Stimulated activated CD8-positive, alpha-beta memory T cell treated with anti-CD3 and anti-CD28 coated beads, Interleukin-4, amount 100 ng/mL, for 1 hour (primary cell): ENCODE measurements at places on chromosomes 4 and X.

GRCh38 chr4:172843192-172843591 is 325.4 kb upstream of the GALNT7 start:
- DNase-seq: no peak

GRCh38 chrX:100911731-100912130 is 17.0 kb downstream of the XKRX start:
- DNase-seq: no peak

DNA sequence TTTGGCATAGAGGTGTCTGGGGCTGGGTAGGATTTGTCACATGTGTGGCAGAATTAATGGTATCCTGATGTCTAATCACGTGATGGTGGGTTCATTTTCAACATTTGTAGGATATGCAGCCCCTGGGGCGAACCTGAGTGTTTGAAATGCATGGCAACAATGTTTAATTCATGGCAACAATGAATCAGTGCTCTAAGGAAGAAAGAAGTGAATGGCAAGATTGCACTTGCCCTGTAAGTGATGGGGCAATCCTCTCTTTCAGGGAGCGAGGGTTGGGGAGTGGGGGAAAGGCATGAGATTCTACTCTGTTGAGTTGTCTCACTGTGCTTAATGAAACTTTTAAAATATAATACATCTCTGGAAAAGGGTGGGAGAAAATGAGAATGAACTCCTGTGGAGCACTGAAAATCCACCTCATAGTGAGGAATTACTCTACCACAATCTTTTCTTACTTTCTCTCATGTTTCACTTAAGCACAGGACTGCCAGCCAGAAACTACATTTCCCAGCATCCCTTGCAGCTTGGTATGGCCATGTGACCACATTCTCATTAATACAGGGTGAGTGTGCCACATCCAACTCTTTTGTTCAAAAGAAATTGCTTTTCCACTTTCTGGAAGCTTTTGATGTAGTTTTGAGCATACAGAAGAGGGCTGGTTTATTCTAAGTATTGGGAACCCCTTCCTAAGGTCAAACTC is 64.0 kb upstream of the PGM2 start:
- DNase-seq: no peak

- no peak for DNase-seq
These were observed 20.9 kb downstream of the FGF13 start for GRCh38 chrX:138690591-138690990.

DNA sequence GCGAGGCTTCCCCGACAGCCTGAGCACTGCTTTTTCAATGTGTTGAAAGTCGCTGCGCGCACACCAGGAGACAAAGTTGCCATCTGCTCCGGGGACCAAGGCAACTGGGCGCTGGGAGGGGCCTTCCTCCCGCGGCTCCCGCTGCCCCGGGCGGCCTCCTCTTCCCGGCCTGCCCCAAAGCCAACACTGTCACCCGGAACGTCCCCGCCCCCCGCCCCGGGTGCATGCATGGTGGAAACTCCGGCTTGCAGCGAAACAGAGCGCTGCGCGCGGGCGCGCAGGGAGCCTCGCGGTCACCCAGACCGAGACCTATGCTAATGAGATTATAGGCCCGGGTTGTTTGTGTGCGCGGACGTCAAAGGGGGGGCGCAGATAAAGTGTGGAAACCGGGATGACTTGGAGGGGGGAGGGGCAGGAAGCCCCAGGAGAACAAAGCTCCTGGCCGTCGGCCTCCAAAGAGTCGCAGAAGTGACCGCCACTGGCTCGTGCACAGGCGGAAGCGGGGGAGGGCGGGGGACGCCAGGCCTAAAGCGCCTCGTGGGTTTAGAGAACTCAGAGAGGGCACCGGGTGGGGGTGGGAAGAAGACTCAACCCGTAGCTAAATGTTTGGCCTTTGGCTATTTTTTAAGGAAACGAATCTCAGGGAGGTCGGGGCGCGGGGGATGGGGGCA is 88.8 kb downstream of the BCOR start:
- no peak for DNase-seq

DNA sequence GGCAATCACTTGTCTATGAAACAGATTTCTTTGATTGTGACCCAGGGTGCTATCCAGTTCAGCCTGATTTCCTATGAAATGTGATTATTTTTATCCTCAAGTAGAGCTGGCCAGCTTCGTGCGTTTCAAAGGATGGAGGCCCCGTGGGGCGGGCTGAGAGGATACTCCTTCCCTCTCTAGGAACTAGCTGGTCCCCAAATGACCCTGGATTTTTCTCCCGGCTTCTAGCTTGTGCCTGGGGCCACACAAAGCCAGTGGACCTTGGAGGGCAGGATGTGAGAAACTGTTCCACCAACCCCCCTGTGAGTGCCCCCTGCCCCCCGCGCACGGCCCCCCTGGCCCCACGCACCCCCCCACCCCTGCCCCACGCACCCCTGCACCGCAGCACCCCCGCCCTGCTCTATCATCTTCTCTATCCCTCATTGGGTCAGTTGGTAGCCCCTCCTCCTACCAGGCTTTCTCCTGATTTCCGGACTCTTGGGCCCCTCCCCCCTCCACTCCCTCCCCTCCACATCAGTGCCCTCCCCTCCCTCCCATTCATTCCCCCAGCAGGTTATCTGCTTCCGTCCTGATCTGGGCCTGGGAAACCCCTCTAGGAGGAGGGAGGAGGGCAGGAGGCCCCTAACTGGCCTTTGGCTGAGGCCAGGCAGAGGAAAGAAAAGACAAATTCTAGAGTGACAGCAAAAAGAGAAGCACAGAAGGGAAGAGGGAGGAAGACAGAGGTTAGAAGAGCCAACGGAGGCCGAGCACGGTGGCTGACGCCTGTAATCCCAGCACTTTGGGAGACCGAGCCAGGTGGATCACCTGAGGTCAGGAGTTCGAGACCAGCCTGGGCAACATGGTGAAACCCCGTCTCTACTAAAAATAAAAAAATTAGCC is 3.3 kb downstream of the XPNPEP2 start:
- DNase-seq: no peak

GRCh38 chrX:15664487-15665444 is at the start of gene CLTRN:
TSS of gene CLTRN (minus strand) at chrX:15664805. CDS start at chrX:15664775, 30 bp downstream.
- no peak for DNase-seq
